ENCODE measurements at places on chromosomes 7 and 10.
A peak's percentile ranks its signal among the peaks of the same experiment; 100 is the strongest.

DNA sequence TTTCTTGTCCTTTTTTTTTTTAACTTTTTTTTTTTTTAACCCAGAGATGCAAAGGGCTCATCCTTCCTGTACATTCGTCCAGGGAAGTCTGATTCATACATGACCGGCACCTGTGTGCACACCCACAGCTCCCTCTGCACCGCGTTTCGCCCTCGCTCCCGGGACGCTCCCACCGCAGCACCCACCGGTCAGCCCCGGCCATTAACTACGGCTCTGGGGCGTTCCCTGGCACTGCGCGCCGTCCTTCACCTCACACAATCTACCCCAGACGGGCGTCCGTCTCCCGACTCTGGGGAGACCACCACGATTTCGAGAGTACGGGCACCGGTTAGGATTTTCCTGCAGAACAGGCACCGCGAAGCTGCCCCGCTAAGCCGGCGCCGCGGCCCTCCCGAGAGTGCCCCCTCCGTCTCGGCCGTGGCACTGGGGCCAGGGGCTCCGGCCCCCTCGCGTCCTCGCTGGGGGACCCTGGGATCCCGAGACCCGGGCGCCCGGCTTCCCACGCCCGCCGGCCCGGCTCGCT is 452 bp downstream of the ATE1 start:
- peak; percentile 48 for DNase-seq

- no peak for DNase-seq
Measured at GRCh38 chr10:122988501-122988900, 8.3 kb downstream of the PSTK start.

DNA sequence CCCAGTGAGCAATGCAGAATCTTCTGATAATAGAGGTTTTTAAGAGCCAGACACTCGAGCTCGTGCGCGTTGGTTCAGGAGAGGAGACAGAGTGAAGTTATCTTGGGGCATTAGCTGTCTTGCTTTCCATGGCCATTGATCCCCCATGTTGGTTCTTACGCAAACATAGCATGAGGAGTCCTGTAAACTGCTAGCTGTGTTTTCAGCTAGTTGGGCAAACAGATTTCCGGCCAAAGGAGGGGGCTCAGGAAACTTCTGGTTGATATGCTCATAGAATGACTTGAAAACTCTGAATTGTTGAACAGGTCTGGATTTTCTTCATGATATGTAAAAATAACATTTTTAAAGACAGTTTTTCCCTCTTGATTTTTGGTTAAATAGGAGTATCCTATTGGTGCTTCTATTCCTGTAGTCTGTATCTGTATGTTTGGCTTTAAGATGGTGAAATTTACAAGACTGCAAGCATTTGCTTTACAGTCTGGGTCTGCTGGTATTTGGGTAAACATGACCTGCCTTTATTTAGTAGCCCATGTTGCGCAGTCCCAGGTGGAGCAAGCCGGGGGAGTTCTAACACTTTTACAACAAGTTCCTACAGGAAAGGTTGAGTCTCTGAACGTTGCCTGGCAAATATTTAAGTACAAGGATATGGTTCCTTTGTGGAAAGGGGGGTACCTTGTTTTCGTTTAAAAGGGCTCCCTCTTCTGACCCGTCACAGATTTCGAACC is 218.4 kb upstream of the KCND2 start:
- DNase-seq: no peak

DNA sequence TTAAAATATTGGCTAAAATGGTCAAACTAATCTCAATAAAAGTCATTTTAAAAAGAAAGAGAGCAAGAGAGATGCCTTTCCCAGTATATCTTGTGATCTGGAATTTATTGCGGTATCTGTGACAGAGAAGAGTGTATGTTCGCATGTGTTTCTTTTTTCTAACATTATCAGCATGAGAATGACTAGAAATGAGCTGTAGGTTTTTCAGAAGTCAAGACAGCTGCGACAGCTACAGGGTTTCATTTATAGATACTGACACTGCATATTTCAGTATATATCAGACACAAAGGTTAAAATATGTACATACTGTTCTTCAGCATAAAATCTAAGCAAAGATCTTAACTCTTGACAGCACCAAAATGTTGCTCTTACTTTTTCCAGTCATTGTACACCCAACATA is 215.8 kb downstream of the JAZF1 start:
- no peak for DNase-seq

DNA sequence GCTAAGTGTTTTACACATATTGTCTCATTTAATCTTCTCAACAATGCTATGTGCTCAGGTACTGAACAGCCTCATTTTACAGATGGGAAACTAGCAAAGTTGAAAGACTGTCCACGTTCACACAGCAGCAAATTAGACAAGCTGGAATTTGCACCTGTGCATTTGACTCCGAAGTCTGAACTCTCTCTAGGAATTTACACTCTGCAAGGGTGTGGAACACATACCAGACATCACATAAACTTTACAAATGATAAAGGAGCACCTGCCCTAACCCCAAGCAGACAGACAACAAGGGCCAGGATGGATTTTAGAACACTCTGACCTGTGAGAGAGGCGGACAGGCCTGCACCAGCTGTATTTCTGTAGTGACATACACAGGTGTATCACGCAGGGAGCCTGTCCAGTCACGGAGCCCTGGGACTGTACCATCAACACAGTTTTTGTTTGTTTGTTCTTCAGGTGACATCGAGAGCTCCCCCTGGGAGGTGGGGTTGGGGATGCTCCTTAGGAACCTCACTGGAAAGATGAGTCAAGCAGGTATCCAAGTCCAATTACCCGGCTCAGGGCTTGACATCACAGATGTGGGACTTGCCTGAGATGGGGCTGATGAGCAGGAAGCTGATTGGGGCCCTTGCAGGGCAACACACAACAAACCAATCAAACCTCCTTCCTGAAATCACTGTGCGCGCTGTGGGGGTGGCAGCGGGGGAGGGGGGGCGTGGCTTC is 31.0 kb downstream of the MKI67 start:
- DNase-seq: no peak

- DNase-seq: peak; percentile 84
Measured at GRCh38 chr7:1193593-1194424, 33.8 kb upstream of the ZFAND2A start.

DNA sequence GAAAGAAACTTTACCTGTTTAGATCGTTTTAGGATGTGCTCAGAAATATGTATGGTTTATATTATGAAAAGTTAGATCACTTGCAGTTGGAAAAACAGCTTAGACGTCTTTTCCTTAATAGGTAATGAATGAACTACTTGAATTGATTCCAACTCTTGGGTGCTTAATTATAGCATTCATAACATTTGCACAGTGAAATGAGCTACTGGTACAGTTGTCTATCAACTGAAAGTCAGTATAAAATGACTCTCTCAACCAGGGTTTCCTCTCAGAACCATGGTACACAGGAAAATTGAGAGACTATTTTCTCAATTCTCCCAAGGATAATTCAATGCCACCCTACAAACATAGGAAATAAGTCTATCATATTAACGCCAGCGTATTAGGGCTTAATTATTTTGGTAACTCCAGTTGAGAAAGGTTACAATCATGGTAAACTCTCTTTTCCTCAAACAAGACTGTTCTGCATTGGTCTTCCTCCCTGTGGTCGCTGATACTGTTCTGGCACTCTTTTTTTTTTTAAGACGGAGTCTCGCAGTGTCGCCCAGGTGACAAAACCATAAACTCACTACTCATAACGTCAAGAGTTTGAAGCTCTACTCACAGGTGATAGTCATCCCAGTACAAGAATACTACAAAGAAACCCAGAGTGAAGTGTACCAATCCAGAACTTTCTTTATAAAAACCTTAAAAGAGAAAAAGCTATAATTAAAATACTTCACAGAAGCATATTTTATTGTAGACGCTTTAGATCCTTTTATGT is 2.0 kb downstream of the ANLN start:
- DNase-seq: no peak

DNA sequence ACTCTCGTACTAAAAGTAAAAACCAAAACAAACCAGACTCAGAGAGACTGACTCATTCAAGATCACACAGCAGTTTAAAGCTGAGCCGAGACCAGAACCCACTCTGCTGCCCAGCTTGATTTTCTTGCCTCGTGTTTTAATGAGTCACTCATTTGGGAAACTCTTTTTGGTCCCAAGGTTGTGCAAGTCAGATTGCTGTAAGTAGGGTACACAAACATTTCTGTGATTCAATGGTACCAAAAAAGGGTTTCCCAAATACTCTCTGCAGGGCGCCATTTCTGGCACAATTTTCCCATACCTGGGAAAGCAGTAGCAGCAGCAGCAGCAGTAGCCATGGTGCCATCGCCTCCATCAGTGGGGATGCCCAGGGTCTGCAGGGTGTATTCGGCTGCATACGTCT is 69.9 kb downstream of the ASAH2B start:
- no peak for DNase-seq

DNA sequence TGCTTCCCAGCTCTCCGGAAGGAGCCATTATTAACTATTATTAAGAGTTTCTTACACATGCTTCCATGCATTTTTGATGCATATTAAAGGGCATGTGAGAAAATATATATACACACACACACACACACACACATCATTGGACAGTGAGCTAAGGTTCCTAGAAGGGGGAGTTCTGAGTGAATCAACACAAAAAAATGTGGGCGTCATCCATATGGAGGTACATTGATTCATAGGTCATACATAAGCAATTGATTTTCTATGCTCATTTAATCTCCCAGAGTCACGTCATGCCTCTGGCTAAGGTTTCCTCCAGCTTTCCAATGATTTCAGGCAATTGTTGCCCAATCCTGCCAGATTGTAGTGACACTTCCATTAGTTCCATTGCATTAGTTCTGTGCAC is 269.4 kb downstream of the DNAJB9 start:
- no peak for DNase-seq

- DNase-seq: no peak
Measured at GRCh38 chr10:76433161-76434005, 1002.0 kb downstream of the LRMDA start.

DNA sequence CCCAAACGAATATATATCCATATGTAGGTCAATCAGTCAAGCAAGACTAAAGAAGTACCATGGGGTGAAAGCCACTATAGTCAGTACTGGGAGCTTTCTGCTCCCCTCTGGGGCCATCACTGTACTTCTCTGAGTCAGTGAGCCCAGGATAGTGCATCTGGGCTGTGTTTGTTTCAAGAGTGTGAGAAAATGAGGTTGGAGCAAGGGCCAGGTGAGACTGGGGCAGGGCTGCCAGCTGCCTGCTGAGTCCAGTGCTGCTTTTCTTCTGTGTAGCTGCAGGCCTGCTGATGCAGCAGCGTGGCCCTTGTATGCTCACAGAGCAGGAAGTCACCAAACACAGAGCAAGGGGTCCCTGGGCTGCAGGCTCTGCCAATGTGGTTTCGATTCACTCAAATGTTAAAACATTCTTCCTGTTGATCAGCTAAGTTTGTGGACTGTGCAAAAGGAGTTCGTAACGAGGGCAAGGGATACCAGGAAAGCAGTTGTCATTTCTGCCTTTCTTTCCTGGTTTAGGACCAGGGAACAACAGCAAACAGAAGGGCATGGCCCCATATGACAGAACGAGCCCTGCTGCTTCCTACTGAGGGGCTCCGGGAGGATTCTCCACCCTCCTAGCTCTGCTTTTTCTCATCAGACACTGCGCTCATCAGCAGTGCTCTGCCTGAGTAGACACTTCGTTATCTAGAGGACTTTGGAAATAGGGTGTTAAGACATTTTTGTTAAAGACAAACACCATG is 65.4 kb upstream of the TNS3 start:
- DNase-seq: peak; percentile 72

DNA sequence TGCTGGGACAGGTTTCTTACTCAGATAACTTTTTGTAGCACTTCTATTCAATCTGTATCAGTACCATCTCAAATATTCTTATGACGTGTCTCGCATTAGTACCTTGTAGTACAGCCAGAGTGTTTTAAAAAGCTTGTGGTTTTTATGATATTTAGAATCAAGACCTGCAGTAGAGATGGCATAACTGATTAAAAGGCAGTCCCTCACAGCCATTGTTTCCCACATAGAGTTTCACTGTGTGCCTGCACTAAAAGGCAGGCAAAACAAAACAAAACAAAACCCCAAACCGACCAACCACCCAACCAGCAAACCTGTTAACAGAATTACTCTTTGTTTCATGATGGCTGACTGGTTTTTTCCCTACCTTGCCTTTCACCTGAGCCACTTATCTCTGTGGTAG is 221.3 kb upstream of the DGKB start:
- no peak for DNase-seq

GRCh38 chr7:41013117-41013516 is 689.8 kb downstream of the INHBA start:
- no peak for DNase-seq

- no peak for DNase-seq
Measured at GRCh38 chr7:42338916-42339540, 102.0 kb upstream of the GLI3 start.

Data from cerebellar cortex (tissue), 1 donor.